HCT116 (cell line): ENCODE measurements at places on chromosomes 5 and 9.

DNA sequence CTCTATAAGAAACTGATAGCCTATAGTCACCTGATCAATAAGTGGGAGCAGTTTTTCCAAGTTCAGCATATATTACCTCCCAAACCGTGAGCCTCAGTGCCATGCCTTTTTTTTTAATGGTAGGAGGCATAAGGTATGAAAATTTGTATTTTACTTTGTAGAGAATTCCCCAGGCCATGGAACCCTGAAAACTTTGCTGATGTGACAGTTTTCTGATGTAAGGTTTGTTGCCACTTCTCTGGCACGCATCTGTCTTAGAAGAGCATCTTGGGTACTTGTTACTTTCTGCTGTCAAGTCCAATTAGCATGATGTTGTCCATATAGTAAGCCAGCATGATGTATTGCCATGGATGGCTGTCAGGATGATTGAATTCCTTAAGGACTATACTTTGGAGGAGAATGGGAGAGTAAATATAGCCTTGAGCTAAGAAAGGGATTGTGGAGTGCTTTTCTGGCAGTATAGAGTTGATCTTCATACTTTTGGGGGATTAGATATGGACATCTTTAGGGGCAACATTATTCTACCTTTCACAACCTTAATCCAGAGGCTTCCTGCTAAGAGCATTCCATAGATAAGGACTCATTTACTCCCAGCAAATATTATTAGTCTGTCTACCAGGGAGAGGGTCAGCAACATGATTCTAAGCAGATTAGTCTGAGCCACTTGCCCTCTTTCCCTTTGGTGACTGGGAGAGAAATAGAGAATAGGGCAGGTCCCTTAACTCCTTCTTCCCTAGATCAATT lies 389.6 kb downstream of the YTHDC2 start:
- no peak for DNase-seq

DNA sequence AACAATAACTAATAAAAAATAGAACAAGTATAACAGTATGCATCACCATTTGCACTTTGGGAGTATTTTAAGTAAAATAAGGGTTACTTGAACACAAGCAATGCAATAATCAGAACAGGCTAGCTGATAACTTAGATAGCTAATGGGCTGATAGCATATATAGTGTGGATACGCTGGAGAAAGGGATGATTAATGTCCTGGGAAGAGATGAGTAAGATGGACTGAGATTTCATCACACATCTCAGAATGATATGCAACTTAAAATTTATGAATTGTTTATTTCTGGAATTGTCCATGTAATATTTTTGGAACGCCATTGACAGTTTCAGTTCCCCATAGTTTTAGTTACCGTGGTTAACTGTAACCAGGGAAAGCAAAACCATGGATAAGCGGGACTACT lies 173.6 kb downstream of the ISL1 start:
- no peak for DNase-seq

GRCh38 chr5:7815892-7816534 lies 34.9 kb downstream of the CFAP90 start:
- DNase-seq: peak; percentile 63

DNA sequence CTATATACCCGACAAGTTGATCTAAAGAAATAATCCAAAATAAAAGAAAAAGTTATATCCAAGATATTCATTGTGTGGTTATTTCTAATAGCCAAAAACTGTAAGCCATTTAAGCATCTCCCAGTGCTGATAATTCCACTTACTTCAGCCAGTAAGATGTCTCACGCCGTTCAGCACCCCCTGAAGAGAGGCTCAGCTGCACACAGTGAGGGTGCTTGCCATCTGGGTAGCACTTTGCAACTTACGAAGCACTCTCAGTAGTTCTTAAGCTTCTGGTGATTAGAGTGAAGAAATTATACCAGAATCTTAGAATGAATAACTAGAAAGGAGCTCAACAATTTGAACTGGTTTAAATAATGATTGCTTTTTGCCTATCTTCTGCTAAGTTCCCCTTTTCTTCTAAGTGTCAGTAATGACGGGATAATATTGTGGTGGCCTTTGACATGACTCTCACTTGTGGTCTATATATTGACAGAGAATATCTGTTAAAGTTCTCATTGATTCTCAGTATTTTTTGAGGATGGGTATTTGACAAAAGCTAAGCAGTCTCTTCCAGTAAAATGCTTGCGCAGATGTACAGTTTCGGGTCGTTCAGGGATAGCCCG lies 26.2 kb upstream of the LTC4S start:
- DNase-seq: no peak

- no peak for DNase-seq
These were observed 27.5 kb upstream of the NCS1 start for GRCh38 chr9:130144703-130145102.

DNA sequence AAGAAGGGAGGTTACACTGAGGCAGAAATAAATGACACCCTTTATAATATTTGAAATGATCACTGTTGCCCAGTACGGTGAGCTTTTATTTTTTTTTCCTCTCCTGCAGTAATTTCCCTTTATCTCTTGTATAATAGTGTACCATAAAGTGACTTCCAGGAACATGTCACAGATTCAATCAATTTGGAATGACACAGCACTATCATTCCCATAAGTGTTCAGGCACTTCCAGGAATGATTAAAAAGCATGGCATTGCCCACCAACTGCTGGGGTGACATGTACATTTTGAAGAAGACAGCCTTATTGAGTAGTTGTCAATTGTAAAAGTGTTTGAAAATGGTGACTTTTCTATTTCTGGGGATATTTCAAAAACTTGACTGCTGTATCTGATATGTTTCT lies 1700.9 kb upstream of the NUDT12 start:
- DNase-seq: no peak

GRCh38 chr9:84121991-84122523 lies 141.5 kb downstream of the RMI1 start:
- DNase-seq: no peak

GRCh38 chr9:121071370-121071755 lies 3.4 kb upstream of the CNTRL start:
- DNase-seq: no peak

- no peak for DNase-seq
These were observed 42.0 kb upstream of the TIMD4 start for GRCh38 chr5:157004893-157005551.

DNA sequence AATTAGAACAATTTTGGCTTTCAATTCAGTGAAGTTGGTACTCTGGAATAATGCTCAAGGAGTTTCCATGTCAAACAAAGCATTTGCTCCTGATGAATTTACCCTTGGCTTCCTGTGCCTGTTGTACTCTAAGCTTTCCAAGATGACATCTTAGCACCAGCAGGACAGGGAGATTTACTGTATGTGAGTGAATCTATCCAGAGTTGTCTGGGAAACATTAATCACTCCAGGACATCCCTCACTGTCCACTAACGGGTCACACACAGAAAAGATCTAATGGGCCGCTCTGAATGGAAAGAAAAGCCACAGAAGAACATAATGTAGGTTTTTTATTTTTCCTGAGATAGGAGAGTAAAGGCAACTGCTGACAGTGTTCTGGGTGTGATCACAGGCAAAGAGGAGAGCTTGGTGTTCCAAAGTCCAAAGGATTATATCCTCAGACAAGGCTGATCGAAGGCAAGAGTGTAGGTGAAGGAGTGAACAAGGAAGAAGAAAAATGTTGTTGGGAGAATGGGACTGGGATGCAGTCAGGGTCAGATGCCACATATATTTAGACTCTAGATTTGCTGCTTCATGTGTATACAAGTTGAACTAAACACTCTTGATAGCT lies 167.7 kb upstream of the RPS23 start:
- no peak for DNase-seq

GRCh38 chr9:124251204-124251603 lies 6.5 kb upstream of the NEK6 start:
- DNase-seq: no peak

DNA sequence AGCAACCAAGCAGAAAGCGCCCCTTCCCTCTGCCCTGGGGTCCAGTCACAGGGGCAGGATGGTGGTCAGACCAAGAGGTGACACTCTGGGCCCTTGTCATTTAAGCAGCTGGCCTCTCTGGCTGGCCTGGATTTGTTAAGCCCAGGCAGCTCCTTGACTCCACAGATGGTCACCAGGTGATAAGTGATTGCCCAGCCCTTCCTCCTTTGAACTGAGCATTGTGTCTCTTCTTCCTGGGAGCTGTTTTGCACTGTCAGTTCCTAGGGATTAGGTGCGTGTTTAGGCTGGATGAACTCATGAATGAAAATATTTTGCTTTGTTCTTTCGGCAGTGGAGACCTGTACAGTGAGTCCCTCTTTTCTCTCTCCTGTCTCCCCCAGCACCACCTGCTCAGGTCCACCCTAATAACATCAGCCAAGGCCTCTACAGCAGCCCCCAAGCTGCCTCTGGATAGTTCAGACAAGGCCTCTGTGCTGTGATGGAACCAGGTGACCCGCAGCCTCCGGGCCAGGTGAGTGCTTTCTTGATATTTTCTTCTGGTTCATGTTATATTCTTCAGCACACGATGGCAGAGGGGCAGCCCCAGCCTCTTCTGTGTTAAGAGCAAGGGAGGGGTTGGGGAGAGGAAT lies 139.7 kb upstream of the PITX1 start:
- DNase-seq: no peak

DNA sequence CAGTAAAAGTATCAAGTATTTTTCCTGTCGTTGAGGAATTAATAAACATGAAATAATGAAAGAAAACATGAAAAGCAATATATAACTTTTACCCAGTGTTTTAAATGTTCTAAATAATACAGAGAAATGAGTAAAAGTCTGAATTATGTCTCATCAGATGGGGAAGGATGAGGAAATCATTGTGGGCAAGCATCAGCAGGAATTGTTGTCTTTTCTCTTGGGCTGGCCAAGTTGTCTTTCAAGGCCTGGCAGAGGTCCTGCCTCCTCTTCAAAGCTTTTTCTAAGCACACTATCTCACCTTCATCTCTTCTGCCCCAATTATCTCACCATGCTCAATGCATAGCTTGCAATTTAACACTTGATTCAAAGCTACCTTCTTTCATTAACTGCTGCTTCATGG lies 41.9 kb downstream of the MOCS2 start:
- DNase-seq: no peak

GRCh38 chr5:134555890-134556311 lies 30.4 kb downstream of the JADE2 start:
- DNase-seq: peak; percentile 33

- no peak for DNase-seq
These were observed 1.1 kb upstream of the GAPVD1 start for GRCh38 chr9:125260561-125260960.

- no peak for DNase-seq
These were observed 28.4 kb downstream of the EHMT1 start for GRCh38 chr9:137647096-137647714.

- DNase-seq: no peak
These were observed 175.7 kb upstream of the OTULINL start for GRCh38 chr5:14405706-14406553.

DNA sequence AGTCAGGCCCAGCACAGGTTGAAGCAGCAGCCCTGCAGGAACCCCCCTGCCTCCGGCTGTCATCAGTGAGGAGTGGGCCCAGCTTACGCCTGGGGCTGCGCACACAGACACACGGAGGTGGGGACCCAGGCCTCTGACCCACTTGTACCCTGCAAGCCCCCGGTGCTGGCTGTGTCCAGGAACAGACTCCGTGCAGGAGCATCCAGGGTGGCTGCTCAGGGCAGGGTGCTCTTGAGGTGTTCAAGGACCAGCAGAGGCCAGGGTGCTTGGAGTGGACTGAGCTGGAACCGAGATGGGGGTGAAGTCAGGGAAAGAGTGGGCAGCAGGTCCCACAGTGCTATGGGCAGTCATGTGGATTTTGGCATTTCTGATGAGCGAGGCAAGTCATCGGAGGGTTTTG lies 199.5 kb downstream of the CACNA1B start:
- DNase-seq: no peak

DNA sequence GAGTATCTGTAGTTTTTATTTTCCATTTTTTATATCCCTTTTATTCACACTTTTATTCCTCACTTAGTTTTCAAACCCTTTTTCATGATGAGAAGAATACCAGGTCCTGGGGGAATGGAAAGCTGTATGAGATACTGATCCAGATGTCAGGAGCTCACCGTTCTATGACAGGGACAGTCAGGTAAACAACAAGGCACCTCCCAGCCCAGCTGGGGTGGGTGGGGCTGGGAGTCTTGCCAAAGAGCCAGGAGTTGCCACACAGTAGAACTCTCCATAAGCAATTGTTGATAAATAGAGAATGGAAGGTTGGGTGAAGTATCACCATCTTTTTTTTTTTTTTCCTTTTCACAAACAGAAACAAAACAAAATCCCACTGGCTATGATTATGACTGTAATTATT lies 225.8 kb downstream of the NSG2 start:
- DNase-seq: no peak

DNA sequence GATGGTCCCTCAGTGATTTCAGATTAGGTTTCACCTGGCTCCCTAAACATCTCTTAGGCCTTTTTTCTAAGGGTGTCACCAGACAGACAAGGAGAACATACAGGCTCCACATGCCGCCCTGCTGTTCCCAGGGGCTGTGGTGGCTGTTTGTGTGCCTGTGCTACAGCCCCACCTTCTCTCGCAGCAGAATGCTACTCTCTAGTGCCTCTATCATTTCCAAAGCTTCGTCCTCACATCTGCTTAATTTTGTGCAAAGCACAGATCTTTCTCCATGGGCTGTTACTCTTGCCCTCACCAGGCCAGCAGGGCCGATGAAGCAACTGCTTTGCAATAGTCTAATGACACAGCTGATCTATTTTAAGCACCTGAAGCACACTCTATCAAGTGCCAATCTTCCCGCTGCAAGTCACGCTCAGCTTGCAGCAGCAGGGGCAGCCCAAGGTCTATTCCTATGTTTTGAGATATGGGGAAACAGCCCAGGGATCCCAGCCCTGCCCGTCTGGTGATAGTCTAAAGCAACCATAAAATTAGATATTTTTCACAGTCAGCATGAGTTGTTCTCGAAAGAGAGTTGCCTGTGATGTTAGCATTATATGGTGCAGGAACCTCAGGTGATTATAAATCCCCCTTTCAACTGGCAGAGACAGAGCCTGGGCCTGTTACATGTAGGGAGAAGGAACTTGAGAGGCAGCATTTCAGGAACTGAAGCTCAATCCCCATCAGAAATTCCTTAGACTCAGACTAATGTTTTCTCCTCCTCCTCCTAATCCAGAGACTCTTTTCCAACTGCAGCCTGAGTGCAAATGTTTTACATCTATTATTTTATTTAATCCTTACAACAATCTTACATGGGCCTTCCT lies 12.7 kb downstream of the ABLIM3 start:
- no peak for DNase-seq

DNA sequence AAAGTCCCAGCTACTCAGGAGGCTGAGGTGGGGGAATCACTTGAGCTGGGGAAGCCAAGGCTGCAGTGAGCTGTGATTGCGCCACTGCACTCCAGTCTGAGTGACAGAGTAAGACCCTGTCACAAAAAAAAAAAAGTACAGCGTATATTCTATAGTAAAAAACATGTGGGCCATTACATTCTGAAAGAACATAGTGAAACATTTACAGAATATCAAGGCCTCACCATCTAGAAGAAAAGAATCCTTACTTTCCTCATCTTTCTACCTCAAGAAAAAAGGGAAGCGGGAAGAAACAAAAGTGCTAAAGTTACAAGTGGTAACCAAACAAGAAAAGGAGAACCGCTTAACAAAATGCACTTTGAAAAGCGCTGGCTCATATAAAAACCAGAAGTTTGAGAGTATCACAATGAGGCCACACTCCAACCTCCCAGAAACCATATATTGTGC lies 5.7 kb upstream of the SYK start:
- DNase-seq: no peak
